T1000 (cell line): ENCODE measurements at places on chromosomes 5 and 9.

DNA sequence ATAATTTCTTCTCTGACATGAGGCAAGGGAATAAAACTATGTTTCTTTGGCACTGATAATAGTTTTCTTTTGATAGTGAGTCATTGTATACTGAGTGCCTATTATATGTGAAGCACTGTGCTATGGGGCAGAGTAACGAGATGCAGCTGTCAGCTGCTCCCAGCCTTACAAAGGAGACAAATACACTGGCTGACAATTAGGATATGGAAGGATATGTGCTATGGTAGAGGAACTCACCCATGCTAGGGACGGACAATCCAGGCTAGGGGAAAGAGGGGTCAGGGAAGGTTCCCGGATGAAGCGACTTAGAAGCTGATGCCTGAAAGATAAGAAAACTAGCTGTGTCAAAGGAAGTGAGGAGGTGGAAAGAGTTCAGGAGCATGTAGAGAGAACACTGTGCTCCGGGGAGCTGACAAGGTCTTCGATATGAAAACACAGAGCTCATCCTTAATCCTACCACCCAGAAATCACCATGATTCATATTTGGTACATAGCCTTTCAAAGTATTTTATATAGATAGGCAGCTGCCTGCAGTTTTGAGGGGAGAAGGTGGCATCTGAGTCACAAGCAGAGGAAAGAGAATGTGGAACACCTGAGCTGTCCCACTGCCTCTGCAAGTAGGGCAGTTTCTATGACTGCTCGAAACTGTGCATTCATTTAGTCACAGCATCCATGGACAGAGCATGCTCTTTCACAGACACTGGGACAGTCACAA lies 12.1 kb downstream of the BSPRY start:
- DNase-seq = no peak

- DNase-seq = no peak
These were observed 250.9 kb upstream of the PTGER4 start for GRCh38 chr5:40428815-40429214.

- no peak for DNase-seq
These were observed 7.1 kb upstream of the PCSK1 start for GRCh38 chr5:96440185-96440538.

DNA sequence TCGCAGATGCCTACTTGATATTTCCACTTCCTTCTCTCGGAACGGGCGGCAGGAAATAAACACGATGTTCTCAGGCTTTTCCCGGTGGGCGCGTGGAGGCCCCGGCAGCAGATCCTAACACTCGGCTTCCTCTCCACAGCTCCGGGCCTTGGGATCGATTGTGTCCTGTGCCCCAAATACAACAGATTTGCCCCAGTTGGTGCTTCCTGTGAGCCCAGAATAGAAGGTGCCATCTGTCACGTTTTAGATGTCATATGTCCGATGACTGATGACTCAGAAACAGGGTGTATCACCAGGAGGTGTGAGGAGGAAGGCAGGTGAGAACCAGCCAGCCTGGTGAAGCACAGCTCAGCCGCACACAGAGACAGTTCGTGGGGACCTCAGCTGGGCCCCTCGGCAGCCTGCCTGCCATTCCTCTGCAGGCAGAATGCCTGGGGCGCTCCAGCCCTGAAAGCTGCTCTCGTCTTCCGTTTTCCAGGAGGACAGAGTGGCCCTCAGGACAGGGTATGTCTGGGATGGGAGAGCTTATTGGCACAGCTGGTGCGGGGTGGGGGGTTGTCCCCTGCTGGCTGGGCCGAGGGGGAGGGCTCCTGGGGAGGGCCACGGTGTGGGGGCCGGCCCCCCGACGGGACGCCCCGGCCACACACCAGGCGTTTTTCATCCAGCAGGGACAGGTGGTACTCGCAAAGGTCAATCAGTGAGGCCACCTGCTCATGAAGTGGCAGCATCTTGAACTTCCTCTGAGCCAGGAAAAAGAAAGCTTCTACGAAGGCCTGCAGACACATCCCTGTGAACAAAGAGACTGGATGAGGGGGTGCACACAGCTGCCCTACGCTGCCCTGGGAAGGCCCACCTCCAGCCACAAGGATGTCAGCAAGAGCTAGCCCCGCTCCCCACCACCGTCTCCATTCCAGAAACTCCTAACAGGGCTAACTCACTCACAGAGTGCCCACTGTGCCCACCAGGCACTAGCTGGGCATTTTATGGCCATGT lies 171.0 kb downstream of the DAB2IP start:
- no peak for DNase-seq

GRCh38 chr5:151258816-151259215 lies 5.8 kb downstream of the GM2A start:
- no peak for DNase-seq

DNA sequence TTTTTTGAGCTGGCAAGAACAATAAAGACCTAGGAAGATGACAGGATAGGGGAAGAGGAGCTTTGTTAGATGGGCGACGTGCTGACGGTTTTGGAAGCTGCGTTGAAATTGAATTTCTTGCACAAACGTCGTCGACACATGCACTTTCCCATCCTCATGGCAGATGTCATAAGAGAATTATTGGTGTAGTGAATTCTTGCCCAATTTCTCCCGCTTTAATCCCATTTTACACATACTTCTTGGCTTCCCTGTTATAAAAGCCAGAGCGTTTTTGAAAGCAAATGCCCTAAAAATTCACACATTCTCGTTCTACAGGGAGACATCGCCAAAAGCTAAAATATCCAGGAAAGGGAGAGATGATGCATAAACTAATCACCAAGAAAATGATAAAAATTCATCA lies 109.8 kb upstream of the DAP start:
- DNase-seq = no peak

GRCh38 chr9:37876376-37876775 lies 27.6 kb downstream of the SLC25A51 start:
- no peak for DNase-seq

DNA sequence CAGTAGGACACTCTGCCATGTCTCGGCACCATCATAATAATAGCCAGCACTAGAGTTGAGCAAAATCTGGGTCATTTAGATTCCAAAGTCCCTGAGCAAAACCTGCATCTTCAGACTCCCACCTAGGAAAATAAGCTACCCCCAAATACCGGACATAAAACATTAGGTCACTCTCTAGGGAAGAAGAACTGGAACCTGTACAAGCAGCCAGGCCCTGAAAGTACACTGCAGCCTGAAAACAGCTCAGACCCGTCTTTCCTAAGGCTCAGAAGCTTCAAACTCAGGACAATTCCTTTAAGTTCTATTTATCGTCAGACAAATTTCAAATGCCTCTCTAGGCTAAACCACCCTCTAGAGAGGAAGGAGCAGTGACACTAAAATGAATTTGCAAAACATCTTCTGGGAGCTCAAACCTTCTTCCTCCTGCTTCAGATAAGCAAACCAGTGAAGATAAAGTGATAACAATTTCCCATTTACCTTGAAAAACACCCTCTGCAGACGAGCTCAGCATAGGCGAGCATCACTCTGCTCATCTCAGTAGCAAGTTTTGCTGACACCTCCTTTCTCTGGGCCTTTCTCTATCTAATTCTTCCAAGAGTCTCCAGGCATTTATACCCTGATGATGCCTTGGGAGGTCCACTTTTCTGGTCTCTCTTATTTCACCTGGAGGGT lies 34.0 kb downstream of the ADAM19 start:
- no peak for DNase-seq

DNA sequence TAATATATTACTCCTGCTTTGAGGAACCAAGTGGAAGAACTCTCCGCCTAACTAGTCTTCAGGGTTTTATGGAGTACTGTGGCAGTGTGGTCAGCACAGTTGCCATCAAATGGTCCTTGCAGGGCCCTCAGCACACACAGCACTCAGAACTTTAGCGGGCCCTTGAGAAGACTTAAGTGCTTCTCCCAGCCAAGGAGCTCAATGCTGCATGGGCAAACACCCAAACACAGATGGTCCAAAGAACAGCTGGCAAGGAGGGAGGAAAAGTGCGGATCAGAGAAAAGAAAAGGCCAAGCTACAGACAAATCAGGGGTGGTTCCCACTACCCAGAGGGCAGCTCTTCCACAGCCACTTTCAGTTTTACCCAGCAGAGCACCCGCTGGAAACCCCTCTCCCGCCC lies 98.6 kb downstream of the SPOCK1 start:
- DNase-seq = no peak

- DNase-seq = no peak
These were observed 27.5 kb downstream of the CDH6 start for GRCh38 chr5:31221001-31221400.

DNA sequence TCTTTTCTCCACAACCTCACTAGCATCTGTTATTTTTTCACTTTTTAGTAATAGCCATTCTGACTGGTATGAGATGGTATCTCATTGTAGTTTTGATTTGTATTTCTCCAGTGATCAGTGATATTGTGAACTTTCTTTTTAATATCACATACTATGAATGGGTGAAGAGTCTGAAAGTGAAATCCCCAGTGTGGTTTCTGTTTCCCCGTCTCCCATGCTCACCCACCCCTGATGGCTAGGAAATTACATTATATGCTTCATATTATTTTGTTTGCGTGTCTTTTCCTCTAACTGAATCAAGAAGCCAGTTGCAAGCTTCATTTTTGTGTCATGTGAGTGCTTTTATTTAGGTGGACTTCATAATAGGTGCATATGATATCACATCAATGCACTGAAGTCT lies 171.1 kb downstream of the ARHGAP26 start:
- DNase-seq = no peak
